Stimulated activated CD8-positive, alpha-beta memory T cell treated with anti-CD3 and anti-CD28 coated beads, Interleukin-7, amount 100 ng/mL, for 1 hour (primary cell): ENCODE measurements at places on chromosomes 2 and 18.

DNA sequence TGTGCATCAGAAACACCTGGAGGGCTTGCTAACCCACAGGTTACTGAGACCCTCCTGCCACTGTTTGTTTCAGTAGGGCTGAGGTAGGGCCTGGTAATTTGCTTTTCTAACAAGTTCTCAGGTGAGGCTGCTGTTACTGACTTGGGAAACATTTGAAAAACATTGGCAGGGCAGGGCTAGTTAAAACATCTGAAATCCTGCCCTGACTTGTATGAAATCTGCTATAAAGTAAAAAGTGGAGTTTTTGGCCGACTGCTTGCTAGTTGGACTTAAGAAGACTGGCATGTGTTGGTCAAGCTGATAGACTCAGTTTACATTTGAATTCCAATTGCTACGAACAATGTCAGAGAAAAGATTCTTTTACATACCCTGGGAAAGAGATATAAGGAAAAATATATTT is 111.6 kb upstream of the DLX2 start:
- DNase-seq: no peak

- DNase-seq: no peak
Measured at GRCh38 chr2:191439481-191439880, 194.3 kb downstream of the MYO1B start.

DNA sequence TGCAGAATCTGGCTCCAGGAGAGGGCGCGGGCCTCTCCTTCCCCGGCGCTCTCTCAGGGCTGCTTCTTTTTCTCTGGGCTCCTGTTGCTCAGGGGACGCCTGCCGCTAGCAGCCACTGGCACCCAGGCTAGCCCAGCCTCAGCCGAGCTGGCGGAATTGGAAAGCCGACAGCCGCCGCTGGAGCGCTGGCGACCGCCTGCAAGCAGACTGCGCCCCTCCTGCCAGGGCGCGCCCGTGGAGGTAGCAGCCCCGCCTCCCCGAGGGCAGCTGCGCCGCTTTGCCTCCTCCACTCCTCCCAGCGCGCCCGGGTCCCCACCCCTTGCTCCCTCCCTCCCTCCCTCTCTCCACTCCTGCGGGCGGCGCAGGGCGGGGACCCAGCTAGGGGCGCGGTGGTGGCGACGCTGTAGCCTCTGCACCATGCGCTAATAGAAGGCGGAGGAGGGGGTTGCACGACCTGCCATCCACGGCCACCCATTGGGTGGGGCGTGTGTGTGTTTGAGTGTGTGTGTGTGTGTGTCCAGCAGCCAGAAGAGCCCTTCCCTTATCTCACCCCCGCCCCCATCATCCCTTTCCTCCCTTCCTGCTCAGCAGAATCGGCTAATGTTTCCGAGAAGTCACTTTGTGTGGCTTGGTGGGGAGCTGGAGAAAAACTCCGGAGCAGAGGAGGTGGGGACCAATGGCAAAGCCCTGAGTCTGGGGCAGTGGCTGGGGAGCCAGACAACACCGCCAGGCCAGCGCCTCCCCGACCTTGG is at the start of gene SCN9A:
SCN9A (minus strand) TSS at position 209 of the 752 bp plus-strand sequence. CDS start 64,188 bp downstream, outside the sequence.
- no peak for DNase-seq

DNA sequence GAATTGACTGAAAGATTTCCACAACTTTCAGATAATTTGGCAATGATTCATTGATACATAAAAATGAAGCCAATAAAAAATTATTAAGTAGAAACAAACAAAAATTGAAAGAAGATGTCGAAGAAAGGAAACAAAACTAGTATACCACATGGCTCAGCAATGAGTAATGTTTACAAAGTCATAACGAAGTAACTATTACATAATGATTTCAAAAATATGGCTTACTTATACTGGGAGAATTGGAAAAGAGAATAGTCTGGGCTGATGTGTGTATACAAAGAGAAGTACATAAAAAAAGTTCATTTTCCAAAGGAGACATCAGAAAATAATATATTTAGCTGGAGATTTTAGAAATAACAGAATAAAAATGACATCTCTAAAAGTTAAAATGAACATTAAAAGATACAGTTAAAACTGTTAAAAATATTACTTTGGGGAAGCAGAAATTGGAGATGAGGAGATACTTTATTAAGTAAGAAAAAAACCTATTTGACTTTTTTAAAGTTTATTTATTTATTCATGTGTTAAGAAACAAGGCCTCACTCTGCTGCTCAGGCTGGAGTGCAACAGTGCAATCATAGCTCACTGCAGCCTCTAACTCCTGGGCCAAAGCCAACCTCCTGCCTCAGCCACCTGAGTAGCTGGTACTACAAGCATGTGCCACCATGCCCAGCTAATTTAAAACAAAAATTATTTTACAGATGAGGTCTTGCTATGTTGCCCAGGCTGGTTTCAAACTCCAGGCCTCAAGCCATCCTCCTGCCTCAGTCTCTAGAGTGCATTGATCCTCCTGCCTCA is 409.7 kb upstream of the PIK3C3 start:
- no peak for DNase-seq

- DNase-seq: no peak
Measured at GRCh38 chr18:49738721-49739120, 74.6 kb downstream of the ACAA2 start.

DNA sequence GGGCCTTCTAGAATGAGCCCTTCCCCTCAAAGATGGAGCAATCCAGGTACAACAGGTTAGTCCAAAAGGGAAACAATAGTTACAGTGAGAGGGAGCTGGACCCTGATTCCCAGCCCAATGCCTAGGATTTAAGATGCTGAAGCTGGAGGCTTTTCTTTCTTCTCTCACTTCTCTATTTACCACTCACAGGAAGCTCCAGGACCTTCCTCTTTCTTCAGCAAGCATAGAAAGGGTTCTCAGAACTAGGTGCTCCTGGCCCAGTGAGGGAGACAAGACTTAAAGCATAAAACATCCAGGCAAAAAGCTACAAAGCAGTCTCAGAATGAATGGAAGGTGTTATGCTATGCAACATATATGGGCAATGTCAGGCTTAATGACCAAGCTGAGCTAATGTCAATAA is 279.0 kb downstream of the SRBD1 start:
- no peak for DNase-seq

GRCh38 chr2:71749671-71750101 is 296.3 kb downstream of the DYSF start:
- no peak for DNase-seq

- peak; percentile 70 for DNase-seq
Measured at GRCh38 chr2:74457549-74458131, 598 bp upstream of the WBP1 start.

DNA sequence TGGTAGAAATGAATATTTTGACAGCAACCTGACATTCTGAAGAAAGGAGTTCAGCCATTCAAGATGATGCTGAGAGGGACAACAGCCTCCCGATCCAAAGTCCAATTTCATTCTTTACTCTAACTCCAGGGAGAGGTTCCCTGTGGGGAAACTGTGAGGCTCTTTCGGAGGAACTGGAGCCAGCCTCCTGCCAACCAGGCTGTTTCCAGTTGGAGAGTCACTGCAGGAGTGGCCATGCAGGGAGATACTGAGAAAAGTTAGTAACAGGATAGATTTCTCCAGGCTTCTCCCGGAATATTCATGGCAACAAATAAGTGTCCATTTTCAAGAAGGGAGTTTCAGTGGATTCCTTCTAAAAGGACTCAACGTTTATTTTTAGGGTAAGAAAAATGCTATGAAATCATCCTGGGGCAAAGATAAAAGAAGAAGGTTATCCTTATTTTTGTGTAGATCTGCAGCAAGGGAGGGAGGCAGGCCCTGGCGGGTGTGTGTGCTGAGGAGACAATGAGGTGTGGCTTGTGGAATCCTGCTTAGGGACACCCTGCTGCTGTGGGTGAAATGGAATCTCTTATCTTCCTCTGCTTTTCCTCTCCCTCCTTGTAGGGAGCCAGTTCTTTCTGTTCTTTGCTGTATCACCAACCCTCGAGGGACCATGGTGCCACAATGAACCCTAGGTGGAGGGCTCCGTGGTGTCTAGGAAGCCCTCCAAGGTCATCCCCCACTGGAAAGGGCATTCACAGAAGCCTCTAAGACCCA is 18.1 kb downstream of the KLHL14 start:
- no peak for DNase-seq

DNA sequence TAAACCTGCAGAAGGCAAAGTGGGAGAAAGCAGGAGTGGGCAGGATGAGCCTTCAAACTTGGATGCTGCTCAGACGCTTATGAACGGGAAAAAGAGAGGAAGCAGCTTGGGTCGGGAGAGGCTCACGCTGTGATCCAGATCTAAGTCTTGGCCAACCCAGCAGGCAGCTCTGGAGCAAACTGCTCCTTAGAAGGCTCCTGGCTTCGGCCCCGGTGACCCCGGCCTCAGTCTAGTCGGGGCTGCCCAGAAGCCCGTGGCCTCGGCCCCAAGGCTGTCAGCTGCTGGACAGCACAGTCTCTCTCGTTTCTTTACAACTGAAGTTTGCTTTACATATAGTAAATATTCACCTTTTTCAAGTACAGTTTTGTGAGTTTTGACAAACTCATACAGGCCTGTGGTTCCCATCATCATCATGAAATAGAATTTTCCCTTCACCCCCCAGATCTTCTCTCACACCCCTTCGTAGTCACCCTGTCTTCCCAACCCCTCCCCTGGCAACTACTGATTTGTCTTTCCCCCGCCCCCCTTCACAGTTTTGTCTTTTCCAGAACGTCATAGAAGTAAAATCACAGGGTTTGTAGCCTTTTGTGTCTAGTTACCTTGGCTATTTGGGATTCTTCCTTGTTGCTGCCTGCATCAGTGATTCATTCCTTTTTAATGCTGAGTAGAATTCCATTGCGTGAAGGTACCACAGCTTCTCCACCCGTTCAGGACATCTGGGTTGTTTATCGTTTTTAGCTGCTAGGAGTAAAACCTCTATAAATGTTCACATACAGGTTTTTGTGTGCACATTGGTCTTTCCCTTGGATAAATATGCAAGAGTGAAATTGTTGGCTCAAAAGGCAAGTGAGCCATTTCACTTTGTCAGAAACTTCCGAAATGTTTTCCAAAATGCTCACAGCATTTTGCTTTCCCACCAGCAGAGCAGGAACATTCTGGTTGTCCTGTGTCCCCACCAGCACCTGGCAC is 35.1 kb downstream of the MYO7B start:
- no peak for DNase-seq

GRCh38 chr2:24451805-24452501 is 39.1 kb upstream of the NCOA1 start:
- DNase-seq: no peak

GRCh38 chr2:19038071-19039015 is 320.1 kb downstream of the OSR1 start:
- DNase-seq: no peak

- no peak for DNase-seq
Measured at GRCh38 chr2:110931648-110932047, 189.1 kb upstream of the BCL2L11 start.

GRCh38 chr18:78526275-78526674 is 453.3 kb upstream of the SALL3 start:
- DNase-seq: no peak

- no peak for DNase-seq
Measured at GRCh38 chr2:156935616-156936015, 321.9 kb upstream of the GALNT5 start.

- no peak for DNase-seq
Measured at GRCh38 chr2:220946552-220946951, 625.6 kb downstream of the EPHA4 start.

DNA sequence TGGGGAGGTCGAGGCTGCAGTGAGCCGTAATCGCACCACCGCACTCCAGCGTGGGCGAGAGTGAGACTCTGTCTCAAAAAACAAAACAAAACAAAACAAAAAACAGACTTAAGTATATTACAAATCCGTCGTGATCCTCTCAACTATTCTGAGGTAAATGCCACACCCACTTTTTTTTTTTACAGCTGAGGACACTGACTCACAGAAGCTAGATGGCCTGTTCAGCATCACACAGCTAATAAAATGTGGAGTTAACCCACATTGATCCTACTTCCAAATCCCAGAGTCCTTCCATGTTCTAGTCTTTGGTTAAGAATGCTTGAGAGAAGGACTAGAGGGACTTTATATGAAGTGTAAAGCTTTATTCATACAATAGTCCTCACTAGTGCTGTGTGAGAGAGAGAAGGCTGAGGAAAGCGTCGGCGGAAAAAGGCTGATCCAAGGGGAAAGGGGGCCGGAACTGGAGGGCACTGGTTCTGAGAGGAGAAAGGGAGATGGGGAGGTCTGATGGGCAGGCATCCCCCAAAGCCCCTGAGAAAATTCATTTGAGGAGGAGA is 627 bp downstream of the RNF25 start:
- DNase-seq: no peak

DNA sequence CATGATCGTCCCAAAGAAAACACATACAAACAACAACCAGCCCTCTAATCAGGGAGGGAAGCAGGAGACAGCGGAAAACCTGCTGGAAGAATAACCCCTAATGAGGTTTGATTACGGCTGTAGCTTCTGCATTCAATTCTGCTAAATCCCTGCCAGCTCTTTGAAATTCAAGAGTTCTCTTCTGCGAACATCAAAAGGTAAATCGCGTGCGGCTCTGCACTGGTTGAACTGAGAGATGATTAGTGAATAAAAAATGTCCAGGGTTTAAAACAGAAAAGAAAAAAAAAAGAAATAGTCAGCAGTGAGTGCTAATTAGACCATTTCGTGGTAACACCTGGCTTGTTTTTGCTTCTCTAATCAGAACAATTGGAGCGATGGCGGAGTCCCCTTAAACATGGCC is 153.0 kb upstream of the CAPN13 start:
- DNase-seq: no peak

DNA sequence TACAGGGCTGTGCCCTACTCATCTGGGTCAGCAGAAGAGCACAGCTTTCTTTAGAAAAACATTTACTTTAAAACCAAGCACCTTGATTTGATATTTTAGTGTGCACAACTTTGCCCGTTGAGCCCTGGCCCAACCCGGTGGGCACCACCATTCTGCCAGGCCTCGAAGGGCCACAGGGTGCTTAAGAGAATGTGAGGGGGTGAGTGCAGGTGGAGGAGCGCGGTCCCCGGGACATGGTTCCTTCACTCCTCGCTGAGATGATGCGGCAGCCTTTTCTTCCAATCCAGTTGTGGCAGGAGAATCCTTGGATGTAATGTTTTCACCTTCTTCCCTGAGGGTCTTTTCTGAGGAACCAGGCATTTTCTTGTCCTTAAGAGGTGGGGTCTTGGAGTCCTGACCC is 119.0 kb downstream of the RPIA start:
- no peak for DNase-seq

GRCh38 chr2:39779341-39779851 is 338 bp upstream of the THUMPD2 start:
- DNase-seq: no peak

- DNase-seq: no peak
Measured at GRCh38 chr2:83022631-83023210, 1436.4 kb downstream of the SUCLG1 start.

- DNase-seq: no peak
Measured at GRCh38 chr18:13441736-13442135, 223.2 kb downstream of the LDLRAD4 start.
